Muscle of back (tissue), 13 donors: ENCODE measurements at places on chromosomes 3 and 15. TPM values are rescaled to one million over a fixed set of nuclear protein-coding genes. Genes with fewer than 3 reads are reported as not detected.

DNA sequence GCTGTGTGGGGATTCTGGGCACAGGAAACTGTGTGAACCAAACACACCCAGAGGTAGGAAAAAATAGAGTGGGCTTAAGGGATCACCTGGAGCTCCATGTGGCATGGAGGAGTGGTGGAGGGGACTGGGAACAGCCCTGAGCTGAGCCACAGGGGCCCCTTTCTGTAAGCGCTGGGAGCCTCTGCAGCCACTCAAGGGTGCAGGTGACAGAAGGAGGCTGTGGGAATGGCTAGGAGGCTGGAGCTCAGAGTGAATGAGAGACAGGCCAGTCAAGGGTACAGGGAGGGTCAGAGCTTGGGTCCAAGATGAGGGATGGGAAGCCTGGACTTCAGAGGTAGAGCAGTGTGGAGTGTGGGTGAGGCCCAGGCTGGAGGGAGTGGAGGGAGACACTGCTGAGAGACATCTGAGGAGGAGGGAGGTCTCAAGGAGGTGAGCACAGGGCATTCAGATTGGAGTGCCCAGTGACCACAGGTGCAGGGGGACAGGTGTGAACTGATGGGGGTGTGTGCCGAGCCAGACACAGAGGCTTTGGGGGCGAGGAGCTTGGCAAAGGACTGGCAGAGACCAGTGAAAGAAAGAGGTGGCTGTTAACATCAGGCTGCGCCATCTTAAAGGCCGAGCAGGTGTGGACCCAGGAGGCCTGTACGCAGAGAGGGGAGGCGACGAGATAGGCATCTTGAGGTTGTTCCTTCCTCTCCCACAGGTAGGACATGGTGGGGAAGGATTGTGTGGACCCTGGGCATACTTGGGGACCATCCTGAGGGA, 56.8 kb downstream of the FGD5 start:
- DNase-seq = no peak

DUSP7 gene
- 17.6 TPM for polyA plus RNA-seq

DNA sequence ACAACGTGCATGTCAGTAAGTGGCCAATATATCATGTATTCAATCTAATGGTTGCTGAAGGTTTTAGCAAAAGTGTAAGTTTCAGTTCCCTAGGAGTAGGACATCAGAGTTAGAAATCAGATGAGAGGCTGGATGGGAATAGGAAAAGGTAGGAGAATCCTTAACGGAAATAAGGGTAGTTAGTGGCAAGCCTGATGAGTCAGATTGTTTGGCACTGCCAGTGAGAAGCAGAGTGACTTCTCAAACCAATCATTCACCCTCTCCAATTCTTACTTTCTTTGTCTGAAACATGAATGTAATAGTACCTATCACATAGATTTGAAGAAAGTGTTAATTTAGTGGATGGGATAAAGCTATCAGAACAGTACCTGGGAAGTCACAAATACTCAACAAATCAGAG, 894.0 kb downstream of the NTRK3 start:
- DNase-seq = no peak

GRCh38 chr15:85692873-85693272, 101.9 kb downstream of the KLHL25 start:
- no peak for DNase-seq

- no peak for DNase-seq
Observed at GRCh38 chr3:101043687-101044078, 50.5 kb upstream of the ABI3BP start.

DNA sequence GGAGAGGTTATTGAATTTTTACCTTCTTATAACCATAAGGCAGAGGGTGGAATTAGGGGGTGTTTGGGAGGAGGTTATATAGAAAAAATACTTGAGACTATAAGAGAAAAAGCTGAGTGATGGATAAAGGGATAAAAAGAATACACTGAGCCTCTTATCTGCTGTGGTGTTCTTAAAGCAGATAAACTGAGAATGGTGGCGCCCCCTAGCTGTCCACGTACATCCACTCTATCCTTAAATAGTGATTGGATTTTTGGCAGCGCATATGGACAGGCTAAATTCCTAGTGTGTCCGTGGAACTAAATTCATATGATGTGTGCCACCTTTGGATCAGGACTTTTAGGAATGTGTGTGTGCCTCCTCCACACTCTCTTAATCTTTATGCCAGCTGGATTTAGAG, 121.1 kb downstream of the OXSM start:
- no peak for DNase-seq

DNA sequence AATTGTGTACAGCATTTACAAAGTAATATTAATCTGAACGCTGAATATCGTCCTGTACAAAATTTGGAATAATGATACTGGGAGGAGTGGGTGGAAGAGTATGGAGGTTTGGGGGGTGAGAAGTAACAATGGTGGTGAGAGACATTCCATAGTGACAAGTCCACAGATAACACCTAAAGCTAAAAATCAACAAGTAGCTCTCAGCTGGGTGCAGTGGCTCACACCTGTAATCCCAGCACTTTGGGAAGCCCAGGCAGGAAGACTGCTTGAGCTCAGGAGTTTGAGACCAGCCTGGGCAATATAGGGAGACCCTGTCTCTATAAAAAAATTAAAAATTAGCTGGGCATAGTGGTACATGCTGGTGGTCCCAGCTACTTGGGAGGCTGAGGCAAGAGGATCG, 5.1 kb downstream of the MRPS25 start:
- DNase-seq = no peak

SLC22A13 gene
- polyA plus RNA-seq = 0.08 TPM

DNA sequence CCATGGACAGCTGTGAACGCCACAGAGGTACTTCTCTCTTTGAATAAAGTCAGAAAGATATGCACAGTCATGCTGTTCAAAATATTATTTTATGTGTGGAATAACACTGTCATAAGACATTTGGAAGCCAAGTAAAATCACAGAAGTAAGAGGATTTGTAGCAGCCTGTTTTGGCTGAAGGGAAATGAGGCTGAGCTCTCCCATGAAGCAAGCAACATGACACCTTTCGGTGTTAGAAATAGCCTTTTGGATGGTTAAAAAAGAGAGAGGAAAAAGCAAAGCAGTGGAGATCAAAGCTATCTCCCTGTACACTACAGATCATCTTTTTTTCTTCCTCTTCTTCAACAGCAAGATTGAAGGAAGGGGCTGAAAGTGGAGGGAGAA, 755.3 kb downstream of the ROBO1 start:
- DNase-seq = no peak

DNA sequence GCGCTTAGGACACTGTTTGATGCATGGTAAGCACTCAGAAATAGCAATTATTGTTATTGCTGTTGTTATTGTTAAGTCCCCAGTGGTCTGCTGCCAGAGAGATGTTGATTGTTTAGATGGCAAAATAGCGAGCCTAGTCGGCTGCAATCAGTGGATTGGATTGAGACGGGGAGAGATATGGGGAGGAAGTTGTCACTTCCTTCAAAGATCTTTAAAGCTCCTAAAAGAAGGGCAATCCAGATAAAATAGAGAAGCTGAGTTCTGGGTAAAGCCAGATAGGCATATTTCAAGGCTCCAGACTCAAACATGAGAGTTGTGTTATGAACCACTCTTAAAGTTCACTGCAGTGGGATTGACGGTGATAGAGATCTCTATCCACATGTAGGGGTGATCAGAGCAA, 64.5 kb downstream of the RYR3 start:
- no peak for DNase-seq
